Stimulated activated CD4-positive, alpha-beta T cell treated with anti-CD3 and anti-CD28 coated beads, Interleukin-12 subunit alpha, Interleukin-12 subunit beta, amount 100 ng/mL, for 24 hours (primary cell): ENCODE measurements at places on chromosomes 7 and 10.
A peak's percentile ranks its signal among the peaks of the same experiment; 100 is the strongest.

DNA sequence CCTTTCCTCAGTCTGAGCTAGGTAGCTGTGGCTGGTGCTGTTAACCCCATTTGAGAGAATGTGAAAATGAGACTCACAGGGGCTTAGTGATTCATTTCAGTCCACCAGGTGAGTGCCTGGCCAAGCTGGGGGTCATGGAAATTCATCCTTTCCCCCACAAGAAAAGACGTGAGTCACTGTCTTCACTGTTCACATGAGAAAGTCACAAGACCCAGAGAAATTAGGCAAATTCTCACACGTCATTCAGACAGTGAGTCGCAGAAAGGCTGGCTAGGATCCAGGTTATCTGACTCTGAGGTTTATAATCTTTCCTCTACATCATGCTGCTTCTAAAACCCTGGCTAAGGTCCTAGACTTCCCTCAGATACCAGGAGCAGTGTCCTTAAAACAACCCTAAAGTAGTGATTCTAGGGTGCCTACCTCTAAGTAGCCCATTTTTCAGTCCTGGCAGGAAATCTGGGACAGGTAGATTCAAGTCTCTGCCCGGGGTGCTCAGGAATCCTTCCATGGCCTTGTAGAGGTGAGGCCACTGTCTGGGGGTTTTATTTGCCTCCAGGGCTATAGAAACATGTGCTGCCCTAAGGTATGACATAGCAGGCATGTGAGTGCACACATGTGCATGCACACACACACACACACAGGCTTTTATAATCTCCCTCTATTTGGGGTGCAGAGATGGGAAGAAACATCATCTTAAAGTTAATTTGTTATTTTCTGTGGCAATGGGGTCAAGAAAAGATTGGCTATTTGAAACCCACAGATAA is 427.9 kb upstream of the CELF2 start:
- peak; percentile 3 for DNase-seq

DNA sequence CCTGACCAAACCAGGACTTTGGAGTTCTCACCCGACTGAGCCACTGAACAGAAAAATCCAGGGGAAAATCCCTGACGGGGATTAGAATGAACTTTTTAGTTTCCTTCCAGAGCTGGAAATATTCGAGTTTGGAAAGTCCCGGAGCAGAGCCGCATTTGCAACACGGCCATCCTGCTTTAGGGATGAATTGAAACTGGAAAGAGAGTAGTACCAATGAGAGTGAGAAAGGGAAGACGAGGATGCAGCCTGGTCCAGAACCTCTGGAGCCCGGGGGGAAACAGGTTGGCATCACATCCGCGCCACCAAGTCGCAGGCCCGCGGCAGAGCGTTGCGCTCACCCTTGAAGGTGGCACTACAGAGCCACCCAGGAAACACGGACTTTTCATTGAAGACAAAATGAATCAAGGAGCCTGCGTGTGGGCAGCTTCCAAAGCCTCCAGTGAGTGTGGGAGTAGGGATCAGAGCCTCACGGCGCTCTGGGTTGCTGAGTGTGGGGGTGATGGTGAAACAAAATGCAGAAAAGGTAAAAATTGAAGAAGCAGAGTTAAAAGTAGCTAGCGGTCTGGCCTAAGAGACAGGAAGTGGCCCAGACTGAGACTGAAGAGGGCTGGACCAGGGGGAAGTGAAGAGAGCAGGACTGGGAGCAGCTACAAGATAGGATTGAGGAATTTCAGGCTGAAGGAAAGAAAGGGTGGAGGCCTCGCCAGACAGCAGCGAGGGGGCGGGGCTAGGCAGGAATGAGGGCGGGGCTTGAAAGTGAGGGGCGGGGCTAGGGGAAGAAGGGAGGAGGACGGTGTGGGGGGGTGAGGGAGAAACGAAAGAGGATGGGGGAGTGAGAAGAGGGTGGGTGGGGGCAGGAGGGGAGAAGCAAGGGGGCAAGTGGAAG is 1.8 kb downstream of the SMURF1 start:
- DNase-seq, result peak; percentile 61

GRCh38 chr10:119537953-119538630 is 4.4 kb downstream of the RGS10 start:
- no peak for DNase-seq

- DNase-seq, result no peak
Measured at GRCh38 chr7:150380463-150380862, 1.3 kb downstream of the ZNF775 start.

DNA sequence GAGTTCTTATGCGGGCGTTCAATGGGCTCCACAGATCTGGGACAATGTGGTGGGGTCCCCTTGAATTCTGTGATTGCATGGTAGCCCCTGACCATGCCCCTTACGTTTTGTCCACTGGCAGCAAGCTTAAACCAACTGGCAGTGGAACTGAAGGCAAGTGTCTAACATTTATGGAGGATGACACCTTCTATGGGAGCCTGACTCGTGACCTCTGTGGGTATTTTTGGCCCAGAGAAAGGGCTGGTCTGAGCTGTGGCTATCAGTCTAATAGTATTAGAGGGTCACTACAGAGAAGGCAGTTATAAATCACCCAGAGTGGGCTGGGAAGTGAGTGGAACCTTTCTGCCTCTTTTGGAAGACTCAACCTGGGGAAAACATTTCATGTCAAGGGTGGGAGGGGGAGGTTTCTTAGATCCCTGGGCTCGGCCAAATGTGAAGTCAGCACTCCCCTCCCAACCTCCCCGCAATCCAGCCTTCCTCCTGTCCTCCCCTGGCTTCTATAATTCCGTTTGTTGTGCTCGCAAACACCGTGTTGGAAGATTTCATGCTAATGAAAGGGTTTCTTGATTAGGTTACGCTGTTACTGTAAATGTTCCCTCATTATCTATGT is 322.7 kb downstream of the RPS24 start:
- DNase-seq, result no peak

DNA sequence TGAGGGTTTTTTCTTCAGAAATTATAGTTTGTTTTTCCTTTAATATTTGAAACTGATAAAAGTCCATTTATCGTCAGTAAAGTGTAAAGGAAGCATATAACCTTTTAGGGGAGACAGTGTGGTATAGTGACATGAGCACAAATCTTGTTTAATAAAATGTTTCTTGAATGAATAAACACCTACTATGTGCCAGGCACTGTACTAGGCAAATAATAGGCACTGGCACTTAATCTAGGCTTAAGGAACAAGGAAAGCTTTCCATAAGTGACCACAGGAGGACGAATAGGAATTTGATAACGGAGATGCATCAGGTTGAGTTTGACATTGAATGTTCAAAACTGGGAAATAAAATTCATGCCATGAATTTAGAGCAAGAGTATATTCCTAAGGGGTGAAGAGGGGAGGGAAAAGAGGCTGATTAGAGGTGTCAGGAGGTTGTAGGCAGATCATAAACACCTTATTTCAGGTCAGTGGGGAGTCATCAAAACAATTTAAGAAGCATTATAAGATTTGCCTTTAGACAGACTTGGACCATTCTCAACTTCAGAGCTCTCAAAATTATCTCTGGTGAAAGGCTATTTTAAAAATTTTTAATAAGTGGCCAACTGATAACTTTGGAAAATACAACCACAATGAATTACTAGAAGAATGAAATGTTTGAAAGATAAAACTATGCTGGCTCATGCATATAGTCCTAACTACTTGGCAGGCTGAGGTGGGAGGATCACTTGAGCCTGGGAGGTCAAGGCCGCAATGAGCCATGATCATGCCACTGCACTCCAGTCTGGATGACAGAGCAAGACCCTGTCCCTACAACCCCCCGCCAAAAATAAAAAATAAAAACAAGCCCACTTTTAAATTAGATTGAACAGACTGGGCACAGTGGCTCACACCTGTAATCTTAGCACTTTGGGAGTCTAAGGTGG is 22.4 kb downstream of the RALA start:
- DNase-seq, result no peak

GRCh38 chr7:98661607-98662006 is 44.5 kb downstream of the NPTX2 start:
- DNase-seq, result no peak

- DNase-seq, result no peak
Measured at GRCh38 chr10:125734823-125735222, 15.3 kb downstream of the EDRF1 start.

DNA sequence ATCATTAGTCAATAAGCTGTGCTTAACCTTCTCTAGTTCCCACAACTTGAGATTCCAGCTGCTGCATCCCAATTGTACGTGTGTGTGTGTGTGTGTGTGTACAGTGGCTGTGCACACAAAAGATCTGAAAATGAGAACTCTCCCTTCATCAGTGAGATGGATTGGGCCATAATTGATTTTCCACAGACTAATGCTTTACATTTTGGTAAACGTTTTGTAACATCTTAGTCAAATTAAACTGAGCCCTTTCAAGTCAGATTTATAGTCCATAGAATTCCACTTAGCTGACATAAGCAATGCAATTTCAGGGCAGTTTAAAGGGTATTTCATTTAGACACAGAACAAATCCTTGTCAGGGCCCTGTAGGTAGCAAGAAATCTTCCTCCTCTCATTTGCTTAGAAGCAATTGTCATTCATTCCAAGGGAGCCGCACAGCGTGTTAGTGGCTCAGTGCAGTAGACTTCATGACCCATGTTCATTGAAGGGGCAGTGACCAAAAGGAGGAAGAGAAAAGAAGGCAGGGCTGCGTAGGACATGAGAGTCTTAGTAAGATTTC is 1123.5 kb upstream of the AUTS2 start:
- DNase-seq, result no peak

DNA sequence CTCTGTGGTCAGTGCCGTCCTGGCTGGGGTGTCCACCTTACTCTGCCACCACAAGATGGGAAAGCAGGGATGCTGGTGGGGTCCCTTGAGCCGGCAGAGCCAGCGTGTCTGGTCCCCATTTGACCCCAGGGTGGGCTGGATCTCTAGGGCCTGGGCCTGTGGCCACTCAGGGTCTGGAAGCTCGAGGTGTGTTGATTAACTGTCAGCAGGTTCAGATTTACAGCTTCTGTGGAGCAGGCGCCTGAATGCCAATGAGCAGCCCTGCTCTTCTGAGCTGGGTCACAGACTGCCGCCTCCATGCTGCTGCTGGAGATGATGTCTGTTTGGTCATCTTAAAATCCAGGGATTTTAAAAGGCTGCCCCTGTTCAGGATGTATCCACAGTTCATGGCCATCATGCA is 11.3 kb upstream of the DPYSL4 start:
- no peak for DNase-seq

DNA sequence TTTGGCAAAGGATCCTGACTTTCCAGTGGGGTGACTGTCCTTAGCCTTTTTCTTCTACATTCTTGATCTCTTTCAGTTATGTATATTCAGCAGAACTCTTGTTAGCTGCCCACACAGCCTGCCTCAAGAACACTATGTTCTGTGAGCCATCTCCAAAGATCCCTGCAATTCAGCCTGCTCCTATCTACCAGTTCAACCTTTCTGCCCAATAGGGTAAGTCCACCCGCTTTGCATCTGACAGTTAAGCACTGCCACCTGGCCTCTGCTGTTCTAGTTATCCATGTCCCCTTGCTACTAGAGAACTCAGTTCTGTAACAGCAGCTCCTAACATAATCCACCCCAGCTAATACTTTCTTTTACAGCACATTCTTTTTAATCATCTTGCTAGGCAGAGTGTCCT is 13.5 kb downstream of the OR9A2 start:
- no peak for DNase-seq

GRCh38 chr10:566241-566885 is 123.1 kb downstream of the DIP2C start:
- no peak for DNase-seq

DNA sequence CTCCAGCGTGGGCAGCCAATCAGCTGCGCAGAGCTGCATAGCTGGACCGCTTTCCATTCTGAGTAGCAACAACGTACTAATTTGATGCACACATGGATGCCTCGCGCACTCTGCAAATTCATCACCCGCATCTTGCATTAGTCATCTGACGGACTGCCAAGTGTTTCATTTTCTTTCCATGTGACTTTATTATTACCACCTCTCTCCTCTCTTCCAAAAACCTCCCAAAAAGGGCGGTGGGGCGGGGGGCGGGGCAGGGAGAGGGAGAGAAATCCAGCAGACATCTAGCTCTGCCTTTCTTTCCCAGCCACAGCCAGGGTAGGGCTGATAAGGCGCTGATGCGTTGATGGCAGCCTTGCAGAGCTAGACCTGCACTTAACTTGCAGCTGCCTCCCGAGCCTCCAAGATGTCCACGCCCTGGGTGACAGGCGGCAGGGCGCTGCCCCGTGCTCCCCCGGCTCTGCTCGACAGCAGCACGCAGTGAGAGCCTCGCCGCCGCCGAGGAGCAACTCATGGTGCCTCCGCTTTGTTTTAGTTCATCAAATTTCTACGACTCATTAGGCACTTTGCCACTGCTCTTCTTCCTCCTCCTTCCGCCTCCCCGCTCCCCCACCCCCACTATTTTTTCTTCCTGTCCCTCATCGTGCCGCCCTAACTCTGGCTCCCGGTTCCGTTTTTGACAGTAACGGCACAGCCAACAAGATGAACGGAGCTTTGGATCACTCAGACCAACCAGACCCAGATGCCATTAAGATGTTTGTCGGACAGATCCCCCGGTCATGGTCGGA is 147.3 kb downstream of the CELF2 start:
- peak; percentile 57 for DNase-seq

DNA sequence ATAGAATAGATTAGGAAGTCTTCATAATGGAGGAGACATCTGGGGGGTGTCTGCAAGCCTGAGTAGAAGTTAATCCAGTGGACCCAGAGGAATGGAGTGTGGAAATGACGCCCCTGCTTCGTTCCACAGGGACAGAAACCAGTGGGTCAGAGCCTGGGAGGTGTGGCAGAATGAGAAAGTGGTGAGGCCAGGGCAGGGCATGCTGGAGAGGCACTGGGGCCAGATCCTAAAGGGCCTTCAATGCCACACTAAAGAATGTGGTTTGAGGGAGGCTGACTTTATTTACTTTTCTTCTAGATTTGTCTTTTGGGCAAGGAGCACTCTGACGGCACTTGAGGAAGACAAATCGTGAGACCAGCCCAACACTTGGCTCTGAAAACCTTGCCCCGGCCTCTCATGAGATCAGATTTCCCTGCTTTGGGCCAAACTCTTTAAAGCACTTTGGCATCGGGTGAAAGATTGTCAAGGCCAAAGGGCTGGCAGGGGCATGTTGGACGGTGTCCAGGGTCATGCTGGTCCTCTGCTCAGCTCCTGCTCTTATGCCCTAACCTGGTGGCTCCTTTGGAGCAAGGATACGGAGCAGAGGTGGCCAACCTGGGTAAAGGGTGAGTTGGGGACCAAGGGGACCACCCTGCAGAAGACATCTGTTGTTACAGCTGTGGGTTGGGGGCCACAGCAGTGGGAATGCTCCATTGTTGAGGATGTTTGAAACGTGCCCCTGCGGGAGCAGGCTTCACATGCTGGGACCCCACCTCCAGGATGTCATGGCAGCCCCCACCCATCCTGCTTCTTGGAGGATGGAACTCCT is 157.0 kb upstream of the ZMIZ1 start:
- no peak for DNase-seq

DNA sequence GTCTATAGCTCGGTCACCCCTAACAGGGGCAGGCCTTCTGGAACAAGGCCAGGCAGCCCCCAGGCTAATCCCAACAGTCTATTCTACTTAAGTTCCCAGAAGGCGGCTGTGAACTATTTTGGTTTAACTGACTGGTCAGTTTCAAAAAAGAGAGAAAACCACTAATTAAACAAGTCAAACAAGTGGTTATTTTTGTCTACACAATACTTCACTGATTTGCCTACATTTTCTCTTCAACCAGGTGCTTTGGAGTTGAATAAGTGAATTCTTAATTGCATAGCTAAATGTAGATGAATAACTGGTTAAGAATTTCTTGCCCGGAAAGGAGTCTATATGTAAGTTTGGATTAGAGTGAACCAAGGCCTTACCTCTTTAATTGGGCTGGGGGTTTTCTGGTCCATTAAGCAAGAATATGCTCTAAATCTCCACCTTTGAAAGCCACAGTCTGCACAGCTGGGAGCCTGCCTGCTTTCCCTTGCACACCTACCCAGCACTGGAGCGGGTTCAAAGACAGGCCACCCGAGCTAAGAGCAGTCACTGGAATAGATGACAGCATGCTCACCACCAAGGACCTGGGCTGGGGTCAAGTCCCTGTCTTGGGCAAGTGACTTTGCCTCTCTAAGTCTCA is 70.4 kb downstream of the TBXAS1 start:
- no peak for DNase-seq
